Activated CD8-positive, alpha-beta memory T cell treated with anti-CD3 and anti-CD28 coated beads for 1 hour (primary cell): ENCODE measurements at places on chromosomes 2 and 18.

DNA sequence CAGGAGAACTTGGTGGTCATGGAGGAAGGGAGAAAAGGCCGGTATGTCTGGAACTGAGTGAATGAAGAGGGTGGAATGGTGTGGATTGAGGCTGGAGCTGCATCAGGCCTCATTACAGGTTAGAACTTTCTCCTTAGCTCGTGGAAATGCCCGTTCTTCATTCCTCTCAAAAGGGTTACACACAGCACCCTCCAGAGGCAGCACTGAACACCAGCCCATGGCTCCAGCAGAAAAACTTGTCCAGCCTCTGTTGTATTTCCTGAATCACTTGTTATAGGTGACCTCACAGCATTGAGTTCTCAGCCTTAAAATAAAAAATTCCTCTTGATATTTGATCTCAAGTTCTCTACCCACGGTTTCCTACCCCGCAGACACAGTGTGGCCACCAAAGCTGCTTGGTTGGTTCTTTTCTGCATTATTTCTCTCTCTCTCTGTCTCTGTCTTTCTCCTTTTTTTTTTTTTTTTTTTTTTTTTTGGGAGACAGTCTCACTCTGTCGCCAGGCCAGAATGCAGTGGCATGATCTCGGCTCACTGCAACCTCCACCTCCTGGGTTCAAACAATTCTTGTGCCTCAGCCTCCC is 89.6 kb downstream of the ITGB1BP1 start:
- no peak for DNase-seq

DNA sequence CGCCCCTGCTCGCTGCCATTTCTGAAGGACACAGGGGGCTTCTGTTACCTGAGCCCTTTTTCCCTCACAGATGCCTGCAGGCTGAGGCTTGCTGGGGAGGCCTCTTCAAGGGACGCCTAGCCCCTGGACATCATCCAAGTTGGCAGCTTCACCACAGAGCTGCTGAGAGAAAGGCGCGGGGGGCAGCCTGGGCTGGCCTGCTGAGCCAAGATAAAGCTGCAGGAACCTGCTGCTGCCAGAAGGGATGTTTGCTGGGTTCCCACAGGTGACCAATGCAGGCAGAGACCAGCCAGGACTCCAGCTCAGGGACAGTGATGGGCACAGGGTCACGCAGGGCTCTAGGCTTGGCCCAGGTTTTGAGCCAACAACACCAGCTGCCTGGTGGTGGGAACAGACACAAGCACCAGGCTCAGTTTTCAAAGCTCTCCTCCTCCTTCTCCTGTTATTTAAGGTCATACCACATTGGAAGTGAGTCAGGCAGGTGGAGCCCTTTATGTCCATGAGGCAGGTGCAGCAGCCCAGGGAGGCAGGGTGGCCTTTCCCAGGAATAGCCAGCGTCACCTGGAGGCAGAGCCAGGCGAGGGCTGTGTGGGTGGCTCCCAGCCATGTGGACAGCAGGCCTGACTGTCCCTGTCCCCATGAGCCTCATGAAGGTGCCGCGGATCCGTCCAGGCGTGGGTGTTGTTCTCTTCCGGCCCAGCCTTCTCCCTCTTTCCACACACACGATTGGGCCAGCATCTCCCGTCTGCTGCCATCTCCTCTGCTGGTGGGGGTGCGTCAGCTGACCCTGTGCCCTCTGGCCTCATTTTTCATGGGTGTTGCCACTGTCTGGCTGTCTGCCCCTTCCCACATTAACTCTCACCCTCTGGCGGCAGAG is 515.5 kb upstream of the MYT1L start:
- no peak for DNase-seq

GRCh38 chr2:41242001-41242331 is 790.1 kb upstream of the SLC8A1 start:
- DNase-seq, result no peak

GRCh38 chr2:134148843-134149472 is 104.9 kb upstream of the MGAT5 start:
- DNase-seq, result no peak

GRCh38 chr18:6734726-6735430 is 5.4 kb downstream of the ARHGAP28 start:
- DNase-seq, result no peak

DNA sequence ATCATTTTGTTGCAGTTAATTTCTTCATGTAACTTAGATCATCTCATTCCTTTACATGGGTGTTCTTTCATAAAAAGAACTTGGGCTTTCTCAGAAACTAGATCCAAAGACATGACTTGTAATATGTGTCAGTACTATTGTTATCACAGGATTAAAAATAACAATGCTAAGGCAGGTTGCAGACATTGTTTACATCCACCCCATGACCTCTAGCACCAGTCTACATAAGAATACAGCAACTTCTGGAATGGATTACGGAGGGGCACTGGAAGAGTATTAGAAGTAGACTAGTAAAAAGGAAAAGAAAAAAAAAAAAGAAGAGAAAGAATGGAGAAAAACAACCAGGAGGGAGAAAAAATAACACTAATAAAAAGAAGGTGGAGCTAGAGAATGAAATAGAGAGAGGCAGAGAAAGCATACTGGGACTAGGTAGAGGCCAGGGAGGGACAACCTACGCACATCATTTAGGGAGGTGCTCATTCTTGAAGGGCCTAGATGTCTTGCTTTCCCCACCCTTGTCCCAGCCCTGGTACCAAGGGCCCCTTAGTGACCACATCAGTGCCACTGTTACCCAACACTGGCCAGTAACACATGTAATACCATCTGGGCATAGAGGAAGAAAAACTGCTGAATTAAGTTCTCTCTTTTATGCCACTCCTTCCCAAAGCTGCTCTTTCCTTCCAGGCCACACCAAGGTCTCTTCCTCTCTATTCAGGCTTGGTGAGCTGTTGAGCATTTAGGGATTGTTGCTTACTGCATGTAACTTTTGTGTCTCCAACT is 70.6 kb upstream of the KLF7 start:
- no peak for DNase-seq

DNA sequence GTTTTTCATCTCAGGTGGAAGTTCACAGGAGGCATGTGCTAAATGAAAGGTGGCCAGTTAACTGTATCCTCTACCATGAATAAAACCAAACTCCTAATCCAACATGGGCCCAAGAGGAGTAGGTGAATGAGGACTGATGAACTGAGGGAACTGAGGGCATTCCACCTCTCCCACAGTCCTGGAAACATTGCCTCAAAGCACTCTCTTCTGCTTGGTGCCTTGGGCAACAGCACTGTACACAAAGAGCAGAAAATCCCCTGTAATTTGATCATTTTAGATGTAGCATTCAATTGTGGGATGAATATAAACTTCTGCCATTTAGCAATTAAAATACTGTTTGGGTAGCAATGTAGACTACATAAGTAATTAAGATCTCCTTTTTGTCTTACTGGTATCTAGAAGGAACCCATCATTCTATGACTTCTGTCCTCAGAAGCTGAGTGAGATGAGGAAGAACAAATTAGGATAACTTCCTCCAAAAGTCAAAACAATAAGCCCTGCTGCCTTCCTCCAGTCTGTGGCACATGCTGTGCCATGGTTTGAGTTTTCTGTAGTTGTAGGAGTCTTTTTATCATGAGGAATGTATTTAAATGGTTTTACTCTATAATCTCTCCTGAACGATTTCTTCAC is 86.7 kb upstream of the ZEB2 start:
- no peak for DNase-seq

GRCh38 chr2:111898703-111899514 is 502 bp downstream of the MERTK start:
- DNase-seq, result no peak

GRCh38 chr2:229372207-229372606 is 101.1 kb upstream of the PID1 start:
- DNase-seq, result no peak

DNA sequence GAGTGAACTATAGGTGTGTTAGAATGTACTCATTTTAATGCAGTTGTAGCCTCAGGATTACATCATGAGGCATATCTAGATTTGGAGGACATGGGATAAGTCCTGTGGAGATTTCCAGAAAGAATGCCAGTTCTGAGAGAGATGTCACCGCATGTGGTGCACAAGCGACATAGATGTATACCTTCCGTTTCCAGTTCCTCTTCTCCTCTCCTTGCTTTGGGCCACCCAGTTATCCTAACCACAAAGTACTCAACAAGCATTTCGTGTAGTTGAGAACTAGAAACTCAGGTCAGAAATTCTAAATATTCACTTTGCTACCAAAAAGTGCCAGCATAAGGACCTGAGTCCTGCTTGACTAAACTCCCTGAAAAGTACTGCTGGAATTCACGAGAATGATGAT is 66.5 kb downstream of the KCTD18 start:
- no peak for DNase-seq

DNA sequence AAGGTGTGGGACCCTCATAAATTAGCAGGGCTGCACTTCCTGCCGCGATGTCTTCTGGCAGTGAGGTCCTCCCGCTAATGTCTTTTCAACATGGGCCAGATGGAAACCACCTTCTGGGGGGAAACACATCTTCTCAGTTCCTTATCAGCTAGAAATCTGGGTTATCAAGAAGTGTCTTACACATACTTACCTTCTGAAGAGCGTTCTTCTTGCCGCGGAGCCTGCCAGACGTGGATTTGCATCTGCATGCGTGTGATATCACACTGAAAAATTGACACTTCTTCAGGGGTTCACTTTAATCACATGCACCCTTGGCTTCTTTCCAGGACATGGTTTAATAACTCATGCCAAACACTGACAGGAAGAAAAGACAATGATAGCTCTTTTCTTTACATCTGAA is 163.5 kb upstream of the SOX11 start:
- DNase-seq, result no peak

GRCh38 chr18:49813069-49813318 is 339 bp downstream of the ACAA2 start:
- no peak for DNase-seq

DNA sequence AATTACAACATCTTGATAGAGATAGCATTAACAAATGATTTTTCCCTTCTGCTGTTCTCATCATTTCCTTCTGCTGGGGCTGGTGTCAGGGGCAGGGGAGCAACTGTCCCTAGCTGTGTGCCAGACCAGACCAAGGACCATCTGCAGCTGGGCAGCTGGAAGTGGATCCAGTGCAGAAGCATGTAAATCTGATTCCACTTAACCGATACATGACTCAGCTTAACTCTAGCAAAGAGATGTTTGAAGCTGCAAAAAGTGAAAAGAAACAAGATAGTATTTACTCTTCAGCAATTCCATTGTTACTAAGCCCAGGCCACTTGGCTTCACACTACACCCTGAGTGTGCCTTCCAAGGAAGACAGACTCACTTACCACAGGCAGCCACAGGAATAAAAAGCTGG is 151.1 kb downstream of the GALNT1 start:
- no peak for DNase-seq

- DNase-seq, result no peak
These were observed 149.8 kb downstream of the FAM210A start for GRCh38 chr18:13576598-13576997.

GRCh38 chr2:168758970-168759820 is 43.2 kb upstream of the NOSTRIN start:
- DNase-seq, result no peak

GRCh38 chr18:59029663-59030429 is 109.8 kb upstream of the SEC11C start:
- DNase-seq, result no peak

DNA sequence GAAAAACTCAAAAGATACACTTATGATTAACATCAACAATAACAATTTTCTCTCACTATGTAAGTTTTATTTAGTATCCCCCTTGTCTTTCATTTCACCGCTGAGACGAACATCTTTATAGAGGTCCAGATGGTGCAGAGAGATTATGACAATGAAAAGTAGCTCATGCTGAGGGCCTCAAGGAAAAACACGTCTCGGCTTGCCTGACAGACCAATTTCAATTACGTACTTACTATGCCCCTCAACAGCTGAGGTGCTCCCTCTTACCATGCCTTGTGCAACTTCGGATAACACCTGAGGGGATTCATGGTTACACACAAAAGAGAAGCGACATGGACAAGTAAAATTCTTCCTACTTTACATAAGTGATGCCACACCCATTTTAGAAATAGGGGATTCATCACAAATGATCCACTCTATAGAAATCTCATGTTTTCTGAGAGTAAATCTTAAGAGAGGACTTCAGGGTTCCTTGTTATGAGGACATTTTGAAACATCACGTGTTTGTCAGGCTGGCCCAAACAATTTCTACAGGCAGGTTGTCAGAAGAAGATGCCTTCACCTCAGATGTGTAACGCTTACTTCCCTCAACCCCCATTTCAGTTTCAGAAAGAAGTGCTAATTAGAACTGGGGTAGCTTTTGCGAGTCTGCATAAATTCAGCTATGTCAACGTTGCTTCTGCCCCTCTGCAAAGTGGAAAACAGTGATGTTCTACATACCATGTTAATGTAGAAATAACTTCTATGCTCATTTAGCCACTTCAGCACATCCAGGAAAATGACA is 191.4 kb downstream of the NRXN1 start:
- DNase-seq, result no peak

- no peak for DNase-seq
These were observed 136.9 kb upstream of the SIX3 start for GRCh38 chr2:44804406-44805265.

- DNase-seq, result no peak
These were observed 8.0 kb upstream of the CYB5A start for GRCh38 chr18:74299746-74300145.

GRCh38 chr2:142140434-142140845 is 9.6 kb upstream of the LRP1B start:
- DNase-seq, result no peak

GRCh38 chr2:42961385-42961811 is 169.0 kb upstream of the HAAO start:
- no peak for DNase-seq

DNA sequence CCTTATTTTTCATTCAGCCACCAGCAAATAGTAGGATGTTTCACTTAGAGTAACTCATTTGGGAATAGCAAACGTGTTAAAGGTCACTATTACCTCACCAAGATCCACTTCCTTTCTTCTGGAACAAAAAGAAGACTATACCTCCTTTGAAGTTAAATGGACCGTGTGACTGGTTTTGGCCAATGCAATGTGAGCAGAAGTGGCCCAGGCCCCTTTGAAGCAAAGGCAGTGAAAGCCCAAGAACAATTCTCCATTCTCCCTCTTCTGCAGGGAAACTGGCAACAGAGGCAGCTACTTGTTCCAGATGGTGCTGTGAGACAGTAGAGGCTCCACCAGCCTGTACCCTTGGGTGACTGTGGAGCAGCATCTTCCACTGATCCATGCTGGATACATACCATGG is 11.3 kb upstream of the MALL start:
- DNase-seq, result no peak

DNA sequence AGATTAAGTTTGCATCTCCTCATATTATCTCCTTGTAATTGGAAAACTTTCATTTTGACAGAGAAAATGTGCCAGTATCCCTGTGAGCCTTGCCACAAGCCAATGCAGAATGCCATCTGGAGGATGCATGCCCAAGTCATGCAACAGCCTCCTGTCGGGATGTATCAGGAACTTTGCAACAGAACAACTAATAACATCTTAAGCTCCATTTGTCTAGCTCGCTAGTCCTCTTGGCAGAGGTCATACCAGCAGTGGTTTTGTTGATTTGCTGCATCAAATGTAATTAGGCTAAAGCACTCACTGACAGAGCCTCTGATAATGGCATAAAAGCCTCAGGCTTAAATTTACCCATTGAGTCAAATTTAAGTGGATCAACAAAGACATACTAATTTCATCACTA is 125.8 kb downstream of the UBE2E3 start:
- no peak for DNase-seq
